ENCODE measurements at places on chromosomes 11 and 22. TPM values are rescaled to one million over a fixed set of nuclear protein-coding genes. Genes with fewer than 3 reads are reported as not detected.

- no peak for DNase-seq
These were observed 5.5 kb downstream of the OPCML start for GRCh38 chr11:133526790-133527189.

DNA sequence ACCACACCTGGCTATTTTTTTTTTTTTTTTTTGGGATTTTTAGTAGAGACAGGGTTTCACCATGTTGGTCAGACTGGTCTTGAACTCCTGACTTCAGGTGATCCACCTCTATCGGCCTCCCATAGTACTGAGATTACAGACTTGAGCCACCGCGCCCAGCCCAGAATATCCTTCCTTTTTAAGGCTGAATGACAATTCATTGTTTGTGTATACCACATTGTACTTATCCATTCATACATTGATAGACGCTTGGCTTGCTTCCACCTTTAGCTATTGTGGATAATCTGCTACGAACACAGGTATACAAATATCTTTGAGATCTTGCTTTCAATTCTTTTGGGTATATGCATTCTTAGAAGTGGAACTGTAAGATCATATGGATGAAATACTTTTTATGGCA lies 10.8 kb upstream of the RASSF10 start:
- no peak for DNase-seq

GRCh38 chr11:65498977-65499712 lies at the start of gene MALAT1:
Gene MALAT1 (plus strand): TSS chr11:65499045.
- DNase-seq = peak; percentile 77

The RIC3 gene
- 0.26 TPM for total RNA-seq

The CNGA4 gene
- not detected for total RNA-seq

DNA sequence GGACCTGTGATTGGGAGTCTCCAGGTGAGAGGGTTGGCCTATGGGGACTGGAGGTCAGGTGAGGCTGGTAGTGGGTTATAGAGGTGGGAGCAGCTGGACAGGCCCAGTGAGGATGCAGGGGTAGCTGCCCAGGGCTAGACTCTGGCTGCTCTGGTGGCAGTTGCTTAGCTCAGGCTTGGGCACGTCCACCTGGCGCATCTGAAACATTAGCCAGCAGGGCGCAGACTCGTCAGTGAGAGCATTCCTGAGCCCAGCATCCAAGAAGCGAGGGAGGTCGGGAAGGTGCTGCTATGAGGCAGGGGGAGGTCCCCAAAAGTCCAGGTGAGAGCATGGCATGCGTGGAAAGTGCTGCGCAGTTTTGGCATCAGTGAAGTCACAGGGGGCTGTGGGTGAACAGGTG lies 3.5 kb upstream of the GGT1 start:
- DNase-seq = no peak
